ENCODE measurements at places on chromosomes 12 and 14.

DNA sequence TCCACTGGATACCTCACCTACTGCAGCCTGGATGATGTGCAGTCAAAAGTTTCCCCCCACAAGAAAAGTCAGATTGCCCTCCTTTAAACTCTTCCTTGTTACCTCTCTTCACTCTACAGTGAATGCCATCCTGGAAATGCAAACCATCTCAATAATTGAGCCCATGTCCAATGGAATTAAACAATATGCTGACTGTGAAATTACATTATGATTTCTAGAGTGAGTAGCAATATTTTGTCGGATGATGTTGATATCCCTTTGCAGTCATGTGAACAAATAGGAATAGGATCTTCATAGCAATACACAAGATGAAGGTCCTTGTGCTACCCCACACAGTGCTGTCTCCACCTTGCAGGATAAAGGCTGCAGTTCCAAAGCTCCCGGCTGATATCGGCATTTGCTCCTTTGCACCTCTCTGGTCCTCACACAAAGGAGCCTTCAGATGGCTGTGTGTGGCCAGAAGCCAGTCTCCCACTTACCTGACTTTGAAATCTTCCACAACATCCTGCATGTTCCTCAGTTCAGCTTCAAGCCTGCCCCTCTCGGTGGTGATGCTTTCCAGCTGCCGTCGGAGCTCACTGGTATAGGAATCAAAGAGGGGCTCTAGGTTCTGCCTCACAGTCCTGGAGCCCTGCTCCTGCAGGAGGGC is 1.5 kb downstream of the KRT75 start:
- no peak for DNase-seq

DNA sequence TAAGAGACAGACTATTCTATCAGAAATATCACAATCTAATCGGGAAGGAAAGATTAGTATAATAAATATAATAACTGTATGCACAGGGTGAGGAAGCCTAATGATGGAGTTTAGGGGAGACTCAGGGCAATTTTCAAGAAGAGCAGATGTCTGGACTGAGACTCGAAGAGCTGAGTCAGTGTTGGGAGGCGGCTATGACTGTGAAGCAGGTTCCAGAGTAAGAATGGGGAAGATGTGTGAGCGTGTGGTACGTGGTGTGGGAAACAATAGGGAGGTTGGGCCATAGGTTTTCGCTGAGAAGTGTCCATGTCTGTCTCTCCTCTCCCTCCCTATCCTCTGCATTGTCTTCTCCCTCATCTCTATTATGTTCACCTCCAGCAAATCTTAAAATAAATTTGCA is 85.6 kb downstream of the LMO3 start:
- DNase-seq: peak; percentile 54

GRCh38 chr12:44526655-44527182 is 349.4 kb downstream of the NELL2 start:
- DNase-seq: no peak

DNA sequence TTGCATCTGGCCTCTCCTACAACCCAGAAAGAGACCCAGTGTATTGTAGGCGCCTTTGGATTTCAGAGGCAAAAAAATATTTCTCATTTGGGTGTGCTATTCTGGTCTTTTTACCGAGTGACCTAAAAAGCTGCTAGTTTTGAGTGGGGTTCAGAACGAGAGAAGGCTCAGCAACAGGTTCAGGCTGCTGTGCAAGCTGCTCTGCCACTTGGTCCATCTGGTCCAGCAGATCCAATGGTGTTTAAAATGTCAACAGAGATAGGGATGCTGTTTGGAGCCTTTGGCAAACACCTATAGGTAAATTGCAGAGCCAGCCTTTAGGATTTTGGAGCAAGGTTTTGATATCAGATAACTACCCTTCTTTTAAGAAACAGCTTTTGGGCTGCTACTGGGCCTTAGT is 25.3 kb upstream of the DYRK2 start:
- no peak for DNase-seq

DNA sequence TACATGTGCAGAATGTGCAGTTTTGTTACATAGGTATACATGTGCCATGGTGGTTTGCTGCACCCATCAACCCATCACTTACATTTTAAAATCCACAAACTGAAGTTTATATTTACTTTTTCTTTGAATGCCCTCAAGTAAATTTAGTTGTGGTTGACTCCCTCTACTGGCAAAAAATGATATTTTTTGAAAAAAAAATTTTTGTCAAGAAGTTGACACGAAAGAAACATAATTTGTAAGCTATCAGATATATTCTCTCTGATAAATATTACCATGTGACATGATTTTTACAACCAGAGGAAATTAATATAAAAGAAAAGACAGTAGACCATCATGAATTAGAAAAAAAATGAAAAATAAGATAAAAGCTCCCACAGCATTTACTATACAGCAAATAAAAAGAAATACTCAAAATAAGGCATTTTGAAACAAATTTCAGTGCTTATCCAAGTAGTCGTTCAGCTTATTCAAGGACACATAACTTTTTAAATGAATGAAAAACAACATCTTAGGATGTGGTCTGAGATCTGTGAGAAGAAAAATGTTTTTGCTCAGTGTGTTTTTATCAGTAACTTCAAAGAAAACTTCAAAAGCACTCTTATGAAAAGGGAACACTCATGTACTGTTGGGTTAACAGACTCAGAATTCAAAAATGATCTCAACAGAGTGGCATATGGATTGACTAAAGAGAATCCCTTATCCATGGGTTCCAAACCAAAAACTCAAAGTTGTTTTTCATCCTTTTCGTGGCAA is 30.0 kb upstream of the GRIP1 start:
- DNase-seq: peak; percentile 2

- DNase-seq: no peak
These were observed 1.6 kb downstream of the ZFP36L1 start for GRCh38 chr14:68791078-68791901.

- DNase-seq: no peak
These were observed 63.0 kb downstream of the BCL2L14 start for GRCh38 chr12:12133785-12134184.

- DNase-seq: no peak
These were observed 18.0 kb downstream of the GALNT9 start for GRCh38 chr12:132311201-132311915.

DNA sequence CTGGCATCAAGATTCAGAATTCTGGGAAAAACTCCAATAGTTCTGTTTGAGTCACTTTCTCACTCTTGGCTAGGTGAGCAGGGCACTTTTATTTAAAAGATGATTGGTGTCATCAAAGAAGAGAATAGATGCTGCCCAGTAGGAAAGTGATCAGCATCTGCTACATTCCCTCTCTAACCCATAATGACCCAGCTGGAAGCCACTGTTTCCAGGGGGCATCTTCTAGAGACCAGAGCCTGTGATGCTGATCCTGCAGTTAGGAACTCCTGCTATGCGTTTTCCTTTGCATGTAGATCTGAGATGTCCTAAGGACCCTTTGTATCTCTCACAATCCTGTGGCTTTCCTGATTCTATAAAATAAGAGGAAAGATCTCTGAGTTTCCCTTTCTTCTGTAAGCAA is 79.9 kb upstream of the TMTC1 start:
- no peak for DNase-seq

- no peak for DNase-seq
These were observed 174.8 kb upstream of the ATF7IP start for GRCh38 chr12:14190694-14191093.

- DNase-seq: no peak
These were observed 8.6 kb upstream of the YY1 start for GRCh38 chr14:100230361-100230760.

- no peak for DNase-seq
These were observed 77.1 kb downstream of the MON2 start for GRCh38 chr12:62543741-62544140.

DNA sequence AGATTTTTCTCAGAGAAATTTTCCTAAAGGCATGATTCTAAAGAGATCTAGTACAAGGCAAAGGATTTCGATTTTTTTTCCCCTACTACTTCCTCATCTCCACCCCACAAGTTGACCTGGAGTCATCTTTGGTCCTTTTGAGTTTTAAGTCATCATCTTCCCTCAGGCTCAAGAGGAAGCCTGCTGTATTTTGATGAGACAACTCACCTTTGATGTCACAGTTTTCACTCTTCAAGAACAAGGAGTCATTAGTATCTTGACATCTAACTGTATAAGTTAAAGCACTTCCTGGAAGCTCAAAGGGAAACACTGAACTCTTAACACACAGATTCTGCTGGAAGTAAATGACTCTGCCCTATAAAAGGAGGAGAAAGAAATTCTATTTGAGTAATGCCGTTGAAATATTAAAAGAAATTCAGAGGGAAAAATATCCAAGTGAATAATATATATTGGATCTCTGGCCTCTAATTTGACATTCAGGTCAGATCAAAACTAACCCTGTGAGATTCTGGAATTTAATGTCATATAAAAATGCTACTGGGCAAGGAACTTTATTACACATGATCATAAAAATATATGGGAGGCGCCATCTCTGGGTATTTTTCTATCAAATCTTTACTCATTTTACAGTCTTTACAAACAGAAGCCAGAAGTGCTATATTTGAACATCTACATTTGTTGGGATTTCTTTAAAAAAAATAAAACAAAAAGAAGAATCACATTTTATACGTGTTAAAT is 435.0 kb downstream of the NRXN3 start:
- no peak for DNase-seq

DNA sequence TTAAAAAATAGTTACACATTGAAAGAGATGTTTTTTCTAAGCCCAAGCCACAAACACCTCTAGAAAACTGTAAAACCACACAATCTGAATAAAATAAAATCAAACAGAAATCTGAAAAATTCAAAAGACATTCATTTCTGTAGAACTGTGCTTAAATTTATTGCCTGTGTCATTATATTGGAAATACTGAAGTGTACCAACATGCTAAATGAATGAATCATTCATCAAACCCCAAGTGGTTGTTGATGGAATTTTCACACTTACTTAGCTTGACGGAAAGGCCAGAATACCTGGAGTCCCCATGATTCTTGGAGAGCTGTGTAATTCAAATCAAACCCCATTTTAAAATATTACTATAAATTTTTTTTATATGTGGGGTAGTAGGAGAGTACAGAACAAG is 2.7 kb downstream of the KITLG start:
- DNase-seq: no peak

GRCh38 chr14:91412939-91413338 is 4.7 kb downstream of the CCDC88C start:
- DNase-seq: no peak

DNA sequence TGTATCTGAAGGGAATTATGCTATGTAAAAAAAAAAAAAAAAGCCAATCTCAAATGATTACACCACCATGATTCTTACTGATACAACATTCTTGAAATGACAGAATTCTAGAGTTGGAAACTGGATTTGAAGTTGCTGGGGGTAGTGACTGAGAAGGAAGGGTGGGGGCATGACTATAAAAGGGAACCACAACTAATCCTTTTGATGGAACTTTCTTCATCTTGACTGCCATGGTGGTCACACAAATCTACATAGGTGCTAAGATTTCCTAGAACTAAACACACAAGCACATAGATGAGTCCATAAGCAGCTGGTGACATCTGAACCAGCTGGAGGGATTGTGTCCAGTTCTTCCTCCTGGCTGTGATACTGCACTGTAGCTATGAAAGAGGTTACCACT is 51.4 kb downstream of the CLMN start:
- peak; percentile 45 for DNase-seq

DNA sequence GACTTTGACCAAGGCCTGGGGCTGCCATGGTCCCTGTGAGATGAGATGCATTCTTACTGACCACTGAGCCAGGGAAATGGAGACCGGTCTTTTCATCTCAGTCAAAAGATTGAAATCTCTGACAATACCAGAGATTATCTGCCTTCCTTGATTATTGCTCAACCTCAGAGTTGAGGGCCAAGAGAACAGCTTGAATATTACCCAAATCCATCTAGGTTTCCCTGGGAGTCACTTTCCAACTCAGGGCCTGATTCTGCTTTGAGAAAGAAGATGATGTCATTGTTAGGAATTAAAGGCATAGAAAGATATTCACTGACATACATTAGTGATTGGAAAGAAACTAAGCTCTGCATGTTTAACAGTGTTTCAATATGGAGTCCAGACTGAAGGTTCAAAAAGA is 515.9 kb upstream of the TBX3 start:
- no peak for DNase-seq

DNA sequence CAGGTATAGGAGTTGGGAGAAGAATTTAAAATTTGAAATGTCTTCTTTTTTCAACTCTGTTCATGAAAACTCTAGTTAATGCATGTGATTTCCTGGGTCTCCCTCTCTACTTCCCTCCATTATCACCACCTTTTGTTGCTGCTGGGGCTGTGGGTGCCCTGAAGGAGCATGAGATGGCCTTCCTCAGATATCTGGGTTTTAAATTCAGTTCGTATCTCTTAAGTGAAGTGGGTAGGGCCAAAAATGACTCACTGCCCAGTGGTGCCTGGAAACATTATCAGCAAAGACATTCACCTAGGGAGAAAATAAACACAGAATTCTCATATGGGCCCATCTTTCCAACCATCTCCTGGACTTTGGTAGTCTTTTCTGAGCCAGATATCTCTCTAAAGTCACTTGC is 234.9 kb upstream of the PLEKHG7 start:
- DNase-seq: no peak

DNA sequence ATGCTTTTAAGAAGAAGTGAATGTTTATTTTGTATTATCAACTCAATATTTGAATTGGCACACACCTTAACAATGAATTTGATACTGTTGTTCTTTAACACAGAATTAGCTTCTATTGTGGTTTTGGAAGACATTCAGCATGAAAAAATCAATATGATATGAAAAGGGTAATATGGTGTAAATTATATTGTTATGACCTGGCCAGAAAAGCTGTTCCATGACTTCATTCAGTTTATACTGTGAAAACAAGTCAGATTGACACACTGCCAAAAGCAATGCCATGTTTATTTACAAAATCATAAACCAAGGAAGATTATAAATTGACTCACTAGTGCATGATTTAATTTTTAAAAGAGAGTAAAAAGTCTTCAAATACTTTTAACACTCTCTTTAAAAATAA is 851.4 kb upstream of the SEL1L start:
- no peak for DNase-seq

GRCh38 chr14:94046696-94047250 is 20.6 kb downstream of the OTUB2 start:
- no peak for DNase-seq

DNA sequence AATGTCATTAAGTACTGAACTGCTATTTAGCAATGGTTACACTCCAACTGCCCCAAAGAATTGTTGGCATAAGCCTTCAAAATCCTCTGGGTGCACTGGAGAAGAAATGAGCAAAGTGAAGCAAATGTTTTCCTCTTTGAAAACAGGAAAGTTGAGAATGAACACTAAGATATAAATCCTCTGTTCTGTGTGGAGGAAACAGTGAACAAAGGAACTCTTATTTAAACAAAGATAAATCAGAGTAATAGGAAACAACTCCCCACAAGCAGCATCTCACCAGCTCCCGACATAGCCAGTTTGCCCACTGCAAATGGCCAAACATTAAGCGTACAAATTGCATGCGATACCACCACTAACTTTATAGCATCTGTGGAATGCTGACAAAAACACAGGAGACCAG is 54.0 kb downstream of the BCAT1 start:
- no peak for DNase-seq

DNA sequence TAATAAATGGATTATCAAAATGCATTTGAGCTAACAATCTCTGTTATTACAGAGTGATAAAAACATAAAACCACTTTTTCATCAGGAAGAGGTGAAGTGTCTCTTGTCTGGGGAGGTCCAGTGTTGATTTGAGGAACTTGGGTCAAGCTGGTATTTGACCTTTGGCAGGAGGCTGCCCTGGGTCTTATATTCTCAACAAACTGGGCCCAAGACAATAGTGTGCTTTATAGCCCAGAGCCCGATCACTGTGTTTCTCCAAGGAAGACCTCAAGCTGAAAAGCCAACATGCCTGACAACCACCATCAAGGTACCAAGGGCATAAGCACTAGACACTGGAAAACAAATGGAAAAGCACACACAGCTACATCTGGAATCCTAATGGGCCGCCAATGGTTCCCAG is 137.0 kb downstream of the SLC25A21 start:
- DNase-seq: no peak

Measured in MV-4-11 (cell line).